Stimulated activated CD4-positive, alpha-beta T cell treated with anti-CD3 and anti-CD28 coated beads, Interleukin-1b, Interleukin-23, amount 100 ng/mL, for 1 hour (primary cell): ENCODE measurements at places on chromosomes 16 and 17.

GRCh38 chr17:81084680-81085419 is 49.9 kb downstream of the BAIAP2 start:
- DNase-seq = no peak

GRCh38 chr16:11572301-11572995 is 14.3 kb downstream of the LITAF start:
- DNase-seq = no peak

- DNase-seq = no peak
These were observed 13.0 kb downstream of the CDH13 start for GRCh38 chr16:82639666-82640336.

DNA sequence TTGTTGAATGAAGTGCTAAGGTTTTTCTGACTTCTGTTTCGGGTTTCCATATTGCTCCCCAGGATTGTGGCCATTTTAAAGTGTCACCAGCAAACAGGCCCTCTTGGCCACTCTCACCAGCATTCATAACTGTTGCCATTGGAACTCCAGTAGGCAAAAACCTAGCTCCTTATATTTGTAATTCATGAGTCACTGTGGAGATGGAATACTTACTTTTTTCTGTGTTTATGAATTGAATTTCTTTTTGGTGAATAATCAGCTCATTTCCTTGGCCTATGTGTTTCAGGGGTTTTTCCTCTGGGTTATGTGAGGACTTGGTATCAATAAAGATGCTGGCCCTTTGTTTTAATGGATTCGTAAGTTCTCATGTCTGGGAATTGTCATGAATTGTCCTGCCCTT is 255.1 kb downstream of the SNX29 start:
- DNase-seq = no peak

GRCh38 chr16:68388124-68388523 is 60.2 kb downstream of the SMPD3 start:
- no peak for DNase-seq
